Central memory CD4-positive, alpha-beta T cell (primary cell): ENCODE measurements at places on chromosomes 11 and 22.
A peak's percentile ranks its signal among the peaks of the same experiment; 100 is the strongest.

GRCh38 chr11:43577566-43578264 is 102.8 kb upstream of the HSD17B12 start:
- no peak for DNase-seq

DNA sequence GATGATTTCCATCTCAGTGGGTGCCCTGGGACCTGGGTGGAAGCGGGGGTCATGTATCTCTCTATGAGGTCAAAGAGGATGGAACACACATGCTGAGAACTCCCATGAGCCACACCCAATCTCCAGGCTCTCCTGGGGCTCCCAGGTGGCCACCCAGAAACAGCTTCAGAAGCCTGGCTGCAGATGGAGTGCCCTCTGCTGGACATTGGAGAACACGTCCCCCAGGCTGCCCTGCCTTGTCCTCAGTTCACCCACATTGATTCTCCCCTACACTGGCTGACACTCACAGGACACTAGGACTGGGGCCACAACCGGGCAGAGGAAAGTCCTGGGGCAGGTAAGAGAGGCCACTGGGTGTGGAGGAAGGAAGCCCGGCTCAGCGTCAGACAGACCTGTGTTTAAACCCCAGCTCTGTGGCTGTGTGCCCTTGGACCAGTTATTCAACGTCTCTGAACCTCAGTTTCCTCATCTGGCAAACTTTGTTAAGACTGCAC is 4.5 kb upstream of the NOL12 start:
- peak; percentile 65 for DNase-seq

GRCh38 chr11:47415949-47416472 is 7.6 kb downstream of the SLC39A13 start:
- DNase-seq: no peak

DNA sequence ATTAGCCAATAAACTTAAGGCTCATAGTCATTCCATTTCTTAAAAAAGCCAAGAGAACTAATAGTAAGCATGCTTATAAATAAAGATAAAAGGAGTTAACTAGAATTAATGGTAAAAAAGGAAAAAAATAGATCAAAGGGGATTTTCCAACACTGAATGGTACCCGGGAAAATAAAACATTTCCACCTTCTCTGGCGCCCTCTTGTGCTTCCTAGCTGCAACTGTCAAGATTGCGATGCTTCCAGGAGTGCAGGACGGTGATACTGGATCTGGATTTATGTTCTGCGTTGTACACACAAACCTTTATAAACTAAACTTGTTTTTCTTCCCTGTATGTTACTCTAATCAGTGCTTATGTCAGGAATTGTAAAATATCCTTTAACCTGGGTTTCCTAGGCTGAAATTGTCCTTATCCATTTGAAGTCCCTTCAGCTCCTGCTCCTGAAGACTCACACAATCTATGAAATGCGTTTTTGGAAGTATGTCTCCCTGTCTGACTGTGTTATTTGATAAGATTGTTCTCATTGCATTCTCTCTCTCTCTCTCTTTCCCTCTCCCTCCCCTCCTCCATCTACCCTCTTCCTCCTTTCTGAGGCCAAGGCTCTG is 9.6 kb upstream of the HTATIP2 start:
- DNase-seq: no peak

DNA sequence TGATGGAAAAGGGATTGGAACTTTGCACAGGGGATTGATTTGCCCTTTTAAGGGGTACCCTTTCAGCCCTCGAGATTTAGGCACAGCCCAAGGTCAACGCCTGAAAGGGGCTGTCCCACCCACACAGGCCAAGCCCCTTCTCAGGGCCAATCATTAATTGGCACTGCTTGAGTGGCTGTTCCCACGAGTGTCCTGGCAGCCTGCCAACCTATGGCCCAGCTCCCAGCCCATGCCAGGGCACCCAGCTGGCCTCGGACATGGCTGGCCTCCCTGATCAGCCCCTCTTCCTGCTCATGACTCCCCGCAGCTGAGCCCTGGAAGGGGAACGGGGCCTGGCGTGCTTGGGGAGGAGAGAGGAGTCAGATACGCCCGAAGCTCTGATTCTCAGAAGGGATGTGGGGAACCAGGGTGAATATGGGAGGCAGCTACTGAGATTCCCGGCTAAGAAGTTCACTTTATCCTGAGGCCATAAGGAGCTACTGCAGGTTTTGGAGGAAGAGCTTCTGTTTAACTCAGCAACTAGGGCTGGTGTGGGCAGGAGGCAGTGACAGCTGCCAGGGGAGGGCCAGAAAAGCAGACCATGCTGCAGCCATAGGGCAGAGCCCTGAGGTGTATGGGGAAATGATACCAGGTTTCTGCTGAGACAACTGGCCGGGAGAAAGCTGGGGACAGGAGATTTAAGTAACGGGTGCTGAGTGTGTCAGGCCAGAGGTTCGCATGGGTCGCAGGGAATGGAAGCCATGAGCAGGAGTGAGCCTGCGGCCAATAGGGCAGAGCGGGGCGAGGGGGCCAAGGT is 30.0 kb downstream of the WNT7B start:
- no peak for DNase-seq

GRCh38 chr11:70435765-70436500 is 37.6 kb downstream of the CTTN start:
- no peak for DNase-seq

GRCh38 chr11:23555085-23555484 is 694.8 kb upstream of the CCDC179 start:
- no peak for DNase-seq

- no peak for DNase-seq
Observed at GRCh38 chr11:82874646-82875523, 25.3 kb downstream of the PRCP start.

- DNase-seq: no peak
Observed at GRCh38 chr11:78207532-78208256, 19.0 kb downstream of the USP35 start.

DNA sequence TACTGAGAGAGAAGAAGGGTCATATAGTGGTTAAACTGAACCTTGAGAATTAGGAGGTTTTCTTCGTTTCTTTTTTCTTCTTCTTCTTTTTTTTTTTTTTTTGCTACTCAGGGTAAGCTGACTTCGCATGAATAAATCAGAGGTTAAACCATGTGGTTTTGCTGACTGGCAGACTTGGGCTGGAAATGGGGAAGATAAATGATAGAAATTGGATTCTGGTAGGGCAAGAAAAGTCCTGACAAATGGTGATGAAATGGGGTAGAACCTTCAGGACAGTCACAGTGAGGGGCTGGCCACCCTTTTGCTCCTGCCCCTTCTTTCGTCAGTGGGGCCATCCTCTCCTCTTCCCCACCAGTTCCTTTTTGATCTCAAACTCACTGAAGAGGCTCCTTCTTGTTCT is 1.6 kb upstream of the SWAP70 start:
- no peak for DNase-seq

GRCh38 chr11:6655790-6656583 is at the start of gene DCHS1:
TSS of gene DCHS1 (minus strand) at chr11:6655809. CDS start at chr11:6641613, 14,196 bp downstream.
- DNase-seq: no peak

DNA sequence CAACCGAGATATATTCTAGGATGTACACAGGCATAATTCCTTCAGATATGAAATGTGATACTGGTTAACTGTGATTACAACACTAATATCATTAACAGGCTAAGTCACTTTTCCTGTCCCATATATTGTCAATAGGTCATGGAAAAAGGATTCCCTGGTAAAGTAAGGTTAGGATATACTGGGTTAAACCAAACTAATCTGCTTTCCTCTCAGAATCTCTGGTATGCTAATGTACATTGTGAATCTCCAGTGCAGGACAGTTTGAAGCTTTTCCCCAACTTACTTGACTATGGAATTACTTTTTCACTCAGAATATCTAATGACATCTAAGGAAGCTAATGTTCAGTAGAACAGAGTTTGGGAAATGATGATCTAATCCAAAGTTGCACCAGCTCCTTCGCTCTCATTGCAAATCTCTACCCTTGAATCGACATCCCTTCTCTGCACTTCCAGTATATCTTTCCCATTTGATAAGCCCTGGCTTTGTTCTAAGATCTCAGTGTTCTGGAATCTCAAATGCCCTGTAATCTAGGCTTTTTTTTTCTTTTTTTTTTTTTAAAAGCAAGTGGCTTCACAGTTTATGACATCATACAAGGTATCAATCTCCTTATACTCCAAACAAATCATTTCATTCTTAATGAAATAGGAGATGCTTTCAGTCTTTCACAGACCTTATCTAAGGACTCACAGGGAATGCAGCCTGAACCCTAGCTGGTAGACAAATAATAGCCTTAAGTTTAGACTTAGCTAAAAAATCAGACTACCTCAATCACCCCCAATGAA is 43.8 kb downstream of the COPB1 start:
- DNase-seq: no peak

- no peak for DNase-seq
Observed at GRCh38 chr11:57597461-57597915, at the start of gene SERPING1. TSS of gene SERPING1 (plus strand) at chr11:57597685. CDS start at chr11:57598271, 586 bp downstream.

GRCh38 chr11:74755395-74755995 is 6.8 kb downstream of the RNF169 start:
- no peak for DNase-seq

GRCh38 chr22:32850591-32851517 is 49.3 kb downstream of the TIMP3 start:
- no peak for DNase-seq

DNA sequence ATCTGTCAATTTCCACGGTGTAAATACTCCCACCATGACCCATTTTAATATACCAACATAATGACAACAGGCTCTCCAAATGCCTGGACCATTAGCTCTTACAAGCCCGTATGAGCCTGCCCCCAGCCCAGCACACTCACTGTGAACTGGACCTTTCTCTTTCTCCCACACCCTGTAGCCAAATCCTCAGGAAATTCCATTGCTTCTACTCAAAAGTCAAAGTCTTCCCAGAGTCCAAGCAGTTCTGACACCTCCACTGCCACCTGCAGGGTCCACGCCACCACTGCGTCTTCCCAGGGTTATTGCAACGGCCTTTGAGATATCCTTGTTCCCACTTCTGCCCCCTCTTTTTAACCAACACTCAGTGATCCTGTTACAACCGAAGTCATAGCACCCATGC is 110.1 kb upstream of the ASPHD2 start:
- no peak for DNase-seq

DNA sequence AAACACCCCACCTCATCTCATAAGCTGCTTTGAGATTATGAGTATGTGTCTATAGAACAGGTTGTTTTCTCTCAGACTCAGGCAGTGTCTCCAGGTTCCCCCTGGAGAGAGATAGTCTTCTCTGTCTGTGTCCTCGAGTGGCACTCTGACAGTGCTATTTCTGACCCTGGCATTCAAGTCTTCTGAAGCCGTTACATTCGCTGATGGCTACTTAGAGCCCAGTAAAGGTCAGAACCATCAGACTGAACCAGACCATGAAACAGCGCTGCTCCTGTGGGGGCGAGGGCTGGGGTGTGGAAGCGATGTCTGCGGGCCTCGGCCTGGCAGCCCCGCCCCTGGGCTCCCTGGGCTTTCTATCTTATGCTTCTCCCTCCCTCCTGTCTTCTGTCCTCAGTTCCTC is 23.5 kb downstream of the SHISA8 start:
- DNase-seq: no peak

DNA sequence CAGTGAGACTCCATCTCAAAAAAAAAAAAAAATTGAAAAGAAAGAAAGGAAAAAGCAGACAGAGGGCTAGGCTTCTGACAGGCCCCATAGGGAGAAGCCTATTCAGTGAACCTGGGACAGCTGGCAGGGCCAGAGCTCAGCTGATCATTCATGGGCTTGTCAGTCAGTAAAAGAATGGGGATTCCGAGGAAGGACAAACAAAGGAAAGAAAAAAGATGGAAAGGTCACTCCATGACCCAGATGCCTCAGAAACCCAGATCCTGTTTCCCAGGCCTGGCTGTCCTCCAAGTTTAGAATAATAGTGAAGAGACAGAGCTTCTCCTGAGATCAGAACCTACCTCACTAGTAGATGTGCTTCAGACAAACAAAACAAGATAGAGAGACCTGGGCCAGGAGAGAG is 34.3 kb upstream of the ASPHD2 start:
- DNase-seq: no peak

DNA sequence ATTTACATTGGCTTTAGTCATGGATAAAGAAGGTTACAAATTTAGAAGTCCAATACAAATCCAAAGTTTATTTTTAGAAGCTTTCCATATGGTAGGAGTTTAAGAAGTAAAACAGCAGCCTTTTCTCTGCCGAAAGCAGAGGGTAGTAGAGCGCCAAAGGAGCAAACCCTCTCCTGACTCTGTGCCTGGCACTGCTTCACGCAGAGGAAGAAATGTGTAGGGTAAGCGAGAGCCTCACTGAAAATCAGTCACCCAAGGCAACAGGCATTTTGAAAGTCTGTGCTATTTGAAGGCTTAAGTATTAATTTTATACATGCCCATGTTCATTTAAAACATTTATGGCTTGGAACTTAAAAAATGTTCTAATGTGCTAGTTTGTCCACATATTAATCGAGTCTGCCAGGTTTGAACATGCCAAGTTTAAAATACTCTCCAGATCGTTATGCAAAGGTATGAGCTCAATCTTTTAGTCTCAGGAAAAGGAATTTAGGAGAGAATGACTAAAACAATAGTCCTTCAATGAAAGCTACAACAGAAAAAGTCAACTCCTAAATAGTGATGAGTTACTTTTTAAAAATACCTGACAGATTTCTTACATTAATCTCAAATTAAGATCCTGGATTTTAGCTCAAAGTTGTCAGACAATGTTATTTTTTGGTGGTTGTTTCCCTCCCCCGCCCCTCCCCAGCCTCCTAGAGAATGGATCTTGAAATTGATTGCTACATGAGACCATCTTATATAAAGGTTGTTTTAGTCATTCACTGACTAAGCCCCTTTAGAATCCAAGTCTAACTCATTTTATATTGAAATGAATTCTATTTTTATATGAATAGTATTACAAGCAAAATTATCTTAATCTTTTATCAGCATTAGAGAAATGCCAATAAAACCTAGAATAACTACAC is 38.7 kb downstream of the MRTFA start:
- DNase-seq: no peak

- no peak for DNase-seq
Observed at GRCh38 chr22:27250418-27250817, 551.1 kb downstream of the MN1 start.

DNA sequence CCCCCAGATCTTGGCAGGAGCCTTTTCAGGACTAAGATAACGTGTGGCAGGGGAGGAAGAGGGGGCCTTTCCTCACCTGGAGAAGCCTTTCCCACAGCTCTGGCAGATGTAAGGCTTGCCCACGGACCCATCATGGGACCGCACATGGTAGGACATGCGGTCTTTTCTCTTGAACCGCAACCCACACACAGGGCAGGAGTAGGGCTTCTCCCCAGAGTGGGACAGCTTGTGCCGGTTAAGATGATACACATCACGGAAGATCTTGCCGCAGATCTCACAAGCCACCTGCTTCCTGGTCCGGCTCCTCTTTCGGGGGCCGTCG is 1.9 kb downstream of the PATZ1 start:
- peak; percentile 10 for DNase-seq
